NCI-H2171 (cell line): ENCODE measurements at places on chromosomes 4 and X.

GRCh38 chrX:111492085-111492484, 19.4 kb upstream of the SERTM2 start:
- no peak for DNase-seq

- no peak for DNase-seq
Measured at GRCh38 chr4:833731-834367, 7.9 kb upstream of the CPLX1 start.

DNA sequence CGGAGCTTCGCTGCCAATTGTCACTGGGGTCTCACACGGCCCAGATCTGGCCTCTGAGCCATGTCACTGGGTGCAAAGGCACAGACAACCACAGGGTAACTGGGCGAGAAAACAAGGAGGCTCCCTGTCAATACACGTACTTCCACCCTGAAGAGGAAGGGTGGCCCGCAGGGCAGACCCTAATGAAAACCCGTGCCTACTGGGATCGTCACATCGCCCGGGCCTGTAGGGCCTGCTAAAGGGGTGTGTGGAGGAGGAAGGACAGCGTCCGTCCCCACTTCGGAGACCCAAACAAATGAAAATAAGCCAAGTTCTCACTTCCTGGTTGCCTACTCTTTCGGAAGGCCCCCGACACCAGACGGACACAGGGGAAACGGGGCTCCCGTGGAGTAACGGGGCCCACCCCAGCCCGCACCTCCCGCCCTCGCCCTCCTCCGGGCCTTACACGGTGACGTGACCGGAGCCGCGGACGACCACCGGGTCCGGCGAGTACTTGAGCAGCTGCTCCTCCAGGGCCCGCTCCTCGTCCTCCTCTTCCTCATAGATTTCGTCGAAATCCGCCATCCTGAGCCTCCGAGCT, 578 bp downstream of the CHIC2 start:
- DNase-seq: no peak

DNA sequence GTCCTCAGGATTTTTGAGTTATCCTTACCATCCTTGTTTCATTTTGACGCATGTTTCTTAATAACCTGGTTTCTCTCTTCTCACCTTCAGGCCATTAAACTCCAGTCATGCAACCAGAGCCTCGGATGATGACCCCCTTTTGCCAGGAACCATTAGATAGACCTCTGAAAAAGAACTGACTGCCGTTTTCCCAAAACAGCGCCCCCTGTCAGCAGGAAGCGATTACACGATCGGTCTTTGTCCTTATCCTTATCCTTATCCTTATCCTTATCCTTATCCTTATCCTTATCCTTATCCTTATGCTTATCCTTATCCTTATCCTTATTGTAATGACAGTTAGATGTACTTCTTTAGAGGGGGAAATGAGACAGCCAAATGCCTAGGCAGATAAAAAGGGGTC, 148.4 kb upstream of the ITM2A start:
- no peak for DNase-seq

- DNase-seq: peak; percentile 88
Measured at GRCh38 chr4:165398570-165398969, 19.8 kb downstream of the CPE start.

DNA sequence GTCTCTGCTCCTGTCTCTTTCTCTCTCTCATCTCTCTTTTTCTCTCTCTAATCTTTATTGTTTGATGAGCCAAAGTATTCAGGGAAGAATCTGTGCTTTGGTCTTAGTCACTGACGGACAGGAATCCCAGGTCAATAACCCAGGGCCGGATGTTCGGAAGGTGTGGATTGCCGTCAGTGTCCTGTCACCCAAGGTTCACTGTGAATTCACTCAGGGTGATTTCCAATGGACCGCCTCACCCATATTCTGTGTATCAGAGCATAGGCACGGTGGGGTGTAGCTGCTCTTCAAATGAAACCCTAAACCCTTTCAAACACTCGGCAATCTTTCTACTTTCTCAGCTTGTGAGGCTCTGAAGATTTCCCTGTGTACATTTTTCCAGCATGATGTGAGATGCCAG, 144.6 kb upstream of the GPC4 start:
- no peak for DNase-seq

DNA sequence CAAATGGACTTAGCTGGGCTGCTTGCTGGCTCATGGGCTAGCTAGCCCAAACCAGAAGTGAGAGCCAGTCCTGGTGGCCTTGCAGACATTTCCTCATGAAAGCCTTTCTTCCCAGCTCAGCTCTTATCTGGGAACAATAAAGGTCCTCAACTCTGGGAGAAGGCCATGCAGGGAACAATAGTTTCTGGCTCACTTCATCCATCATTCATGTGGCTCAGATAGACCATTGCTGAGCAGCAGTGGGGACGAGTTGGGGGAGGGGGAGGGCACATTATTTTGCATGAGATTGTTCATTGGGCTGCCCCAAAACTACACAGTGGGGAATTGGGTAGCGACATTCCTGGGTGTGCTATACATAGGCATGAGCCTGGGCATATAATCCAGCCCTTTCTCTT, 47.6 kb downstream of the NHSL2 start:
- DNase-seq: no peak

GRCh38 chr4:140296335-140297220, 76.9 kb upstream of the SCOC start:
- peak; percentile 12 for DNase-seq

DNA sequence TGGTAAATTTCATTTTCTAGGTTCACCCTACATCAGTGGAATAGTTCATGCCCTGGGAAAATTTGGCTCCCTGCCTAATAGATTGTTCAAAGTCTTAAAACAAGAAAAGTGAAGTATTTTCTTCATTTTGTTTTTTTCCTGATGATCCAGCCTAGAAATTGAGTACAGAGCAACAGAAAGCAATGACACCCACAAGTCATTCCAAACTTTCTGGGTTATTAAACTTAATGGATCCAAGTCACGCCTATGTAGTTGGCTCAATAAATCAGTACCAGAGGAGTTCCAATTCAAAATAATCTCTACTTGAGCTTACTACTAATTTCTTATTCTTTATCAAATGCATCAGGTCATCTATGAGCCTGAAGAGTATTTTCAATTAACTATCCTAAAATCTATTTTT, 937.6 kb upstream of the SLIT2 start:
- DNase-seq: no peak

DNA sequence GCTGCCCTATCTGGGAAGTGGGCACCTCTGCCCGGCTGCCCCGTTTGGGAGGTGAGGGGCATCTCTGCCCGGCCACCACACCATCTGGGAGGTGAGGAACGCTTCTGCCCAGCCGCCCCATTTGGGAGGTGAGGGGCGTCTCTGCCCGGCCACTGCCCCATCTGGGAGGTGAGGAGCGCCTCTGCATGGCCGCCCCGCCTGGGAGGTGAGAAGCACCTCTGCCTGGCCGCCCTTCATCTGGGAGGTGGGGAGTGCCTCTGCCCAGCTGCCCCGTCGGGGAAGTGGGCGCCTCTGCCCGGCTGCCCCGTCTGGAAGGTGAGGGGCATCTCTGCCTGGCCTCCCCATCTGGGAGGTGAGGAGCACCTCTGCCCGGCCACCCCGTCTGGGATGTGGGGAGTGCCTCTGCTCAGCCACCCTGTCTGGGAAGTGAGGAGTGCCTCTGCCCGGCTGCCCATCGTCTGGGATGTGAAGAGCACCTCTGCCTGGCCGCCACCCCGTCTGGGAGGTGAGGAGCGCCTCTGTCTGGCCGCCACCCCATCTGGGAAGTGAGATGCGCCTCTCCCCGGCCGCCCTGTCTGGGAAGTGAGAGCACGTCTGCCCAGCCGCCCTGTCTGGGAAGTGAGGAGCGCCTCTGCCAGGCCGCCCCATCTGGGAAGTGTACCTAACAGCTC, 9.8 kb downstream of the PABPC1L2A start:
- DNase-seq: no peak

DNA sequence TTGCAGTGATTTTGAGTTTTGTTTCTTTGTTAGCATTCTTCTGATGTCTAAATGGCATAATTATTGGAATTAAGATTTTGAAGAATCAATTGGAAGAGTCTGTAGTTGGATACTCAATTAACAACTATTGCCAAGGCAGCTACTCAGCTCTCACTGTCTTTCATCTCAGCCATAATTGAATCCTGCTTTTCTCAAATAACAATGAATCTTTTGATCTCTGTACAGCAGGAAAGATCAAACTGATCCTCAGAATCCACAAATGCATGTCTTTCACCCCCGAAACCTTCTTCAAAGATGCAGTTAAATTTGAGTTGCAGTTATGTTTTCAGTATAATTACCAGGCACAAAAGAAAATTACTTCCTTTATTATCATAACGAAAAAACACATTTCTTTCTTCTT, 86.2 kb downstream of the MAD2L1 start:
- no peak for DNase-seq

DNA sequence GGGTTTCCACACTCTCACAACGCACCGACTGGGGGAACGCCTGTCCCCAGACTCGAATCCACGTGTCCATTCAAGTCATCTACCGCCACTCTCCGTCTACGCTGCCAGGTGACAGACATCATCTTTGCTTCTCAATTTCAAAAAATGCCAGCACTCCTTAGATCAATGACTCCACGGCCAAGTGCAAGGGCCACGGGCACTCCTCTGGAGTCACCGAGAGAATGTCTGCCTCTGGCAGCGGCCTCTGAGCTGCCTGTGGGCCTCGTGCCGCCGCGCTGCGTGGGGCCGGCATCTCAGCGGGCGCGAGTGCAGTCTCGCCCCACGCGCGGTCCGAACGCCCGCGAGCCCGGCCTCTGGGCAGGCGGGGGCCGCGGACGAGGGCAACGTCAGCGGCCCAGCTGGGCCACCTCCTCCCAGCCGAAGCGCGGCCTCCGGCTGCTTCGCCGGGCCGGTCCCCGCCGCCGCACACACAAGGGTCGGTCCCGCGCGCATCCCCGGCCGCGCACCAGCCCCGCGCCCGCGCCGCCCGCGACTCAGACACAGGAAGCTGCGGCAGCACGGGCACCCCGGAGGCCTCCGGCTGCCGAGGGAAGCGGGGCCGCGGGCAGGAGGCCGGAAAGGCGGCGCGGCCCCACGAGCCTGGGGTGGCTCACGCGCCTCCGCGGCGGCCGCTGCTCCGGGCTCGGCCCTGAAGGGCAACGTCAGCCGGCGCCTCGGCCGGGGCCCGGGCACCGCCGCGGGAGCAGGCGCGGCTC, 450 bp downstream of the ACSL1 start:
- DNase-seq: peak; percentile 28

DNA sequence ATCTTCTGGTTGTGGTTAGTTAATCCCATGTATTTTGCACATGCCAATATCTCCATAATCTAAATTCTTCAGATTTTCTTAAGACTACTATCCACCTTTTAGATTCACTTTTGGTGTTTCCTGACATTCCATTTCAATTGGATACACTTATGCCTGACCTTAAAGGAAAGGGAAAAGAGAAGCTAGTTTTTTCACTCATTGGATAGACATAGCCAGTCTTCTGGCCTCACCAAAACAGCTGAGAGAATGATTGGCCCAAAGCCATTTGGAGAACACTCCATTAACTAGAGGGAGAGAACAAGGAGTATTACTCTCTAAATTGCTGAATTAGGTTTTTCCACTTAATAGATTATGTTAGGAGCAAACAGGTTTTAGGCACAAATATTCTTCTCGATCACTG, 4.0 kb downstream of the PRPS1 start:
- no peak for DNase-seq

GRCh38 chr4:66062921-66063320, 392.6 kb upstream of the EPHA5 start:
- peak; percentile 14 for DNase-seq

- no peak for DNase-seq
Measured at GRCh38 chr4:20256381-20256881, 4.7 kb downstream of the SLIT2 start.

DNA sequence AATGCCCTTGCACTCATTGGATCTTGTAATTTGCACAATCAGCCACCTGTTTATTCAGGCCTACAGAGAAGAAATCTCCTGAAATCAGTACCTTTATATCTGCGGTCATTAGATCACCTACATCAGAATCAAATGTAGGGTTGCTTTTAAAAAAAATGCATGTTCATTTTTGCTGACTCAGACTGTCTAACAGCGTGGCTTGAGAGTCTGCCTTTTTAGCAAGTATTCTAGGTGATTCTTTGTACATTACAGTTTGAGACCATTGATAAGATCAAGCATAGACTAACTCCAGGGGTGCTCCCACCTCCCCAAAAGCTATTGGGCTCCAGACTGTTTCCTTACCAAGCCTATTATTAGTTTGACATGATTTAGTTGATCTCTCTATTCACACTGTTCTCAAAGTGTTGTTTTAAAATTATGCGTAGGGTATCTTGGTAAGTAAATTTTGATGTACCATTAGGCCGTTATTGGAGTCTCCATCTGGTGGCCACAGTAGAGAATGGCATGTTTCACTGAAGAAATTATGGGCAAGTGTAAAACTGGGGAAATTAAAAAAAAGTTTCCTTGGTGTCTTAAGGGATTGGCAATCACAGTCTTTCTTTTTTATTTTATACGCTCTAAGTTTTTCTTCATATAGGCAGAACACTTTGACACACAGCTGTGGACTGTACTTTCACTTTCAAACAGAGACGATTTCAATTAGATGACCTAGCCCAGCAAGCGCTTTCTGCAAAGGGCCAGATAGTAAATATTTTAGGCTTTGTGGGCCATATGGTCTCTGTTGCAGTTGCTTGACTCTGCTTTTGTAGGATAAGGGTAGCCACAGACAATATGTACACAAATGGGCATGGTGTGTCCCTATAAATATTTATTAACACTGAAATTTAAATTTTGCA, 33.7 kb upstream of the MSL3 start:
- no peak for DNase-seq

DNA sequence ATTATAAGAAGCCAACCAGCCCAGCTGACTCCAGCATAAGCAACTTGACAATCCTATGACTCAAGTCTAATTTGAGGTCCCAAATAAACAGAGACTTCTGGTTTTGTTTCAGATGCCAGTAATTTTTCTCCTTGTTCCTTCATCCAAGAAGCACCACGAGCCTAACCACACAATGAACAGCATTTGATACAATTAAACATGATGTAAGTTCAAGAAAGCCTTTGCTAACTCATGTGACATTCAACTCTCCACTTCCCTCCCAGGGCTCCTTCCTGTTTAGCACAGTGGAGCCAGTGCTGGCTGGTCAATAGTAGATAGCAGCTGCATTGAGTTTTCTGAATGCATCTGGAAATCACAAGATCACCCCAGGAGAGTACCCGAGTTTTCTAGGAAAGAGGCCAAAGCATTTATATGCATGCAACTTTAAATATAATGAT, 206.3 kb downstream of the ARHGAP24 start:
- no peak for DNase-seq

DNA sequence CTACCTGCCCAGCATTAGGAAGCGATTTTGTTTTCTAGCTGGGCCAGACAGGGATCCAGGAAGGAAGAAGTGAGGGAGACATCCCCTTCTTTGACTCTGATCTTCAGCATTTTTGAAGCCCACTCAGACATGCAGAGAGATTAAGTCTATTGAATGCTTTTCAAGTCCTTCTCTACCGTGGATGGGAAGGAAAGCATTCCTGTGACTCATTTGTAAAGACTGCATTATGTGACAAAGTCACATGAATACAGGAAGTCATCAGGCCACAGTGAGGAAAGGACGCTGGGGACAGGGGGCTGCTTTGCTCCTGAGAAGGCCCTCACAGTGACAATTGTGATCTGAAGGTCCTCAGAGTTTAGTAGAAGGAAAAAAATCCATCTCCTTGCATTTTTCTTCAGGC, 67.4 kb upstream of the GBA3 start:
- no peak for DNase-seq

- DNase-seq: no peak
Measured at GRCh38 chr4:78288327-78288726, 231.2 kb downstream of the FRAS1 start.
